Sigmoid colon (tissue), 7 donors: ENCODE measurements at places on chromosomes 7 and 10. TPM values are rescaled to one million over a fixed set of nuclear protein-coding genes. Genes with fewer than 3 reads are reported as not detected.

Gene LIPN
- total RNA-seq: not detected

Gene GHRHR
- total RNA-seq: not detected

Gene MYH16
- not detected for total RNA-seq

Gene FKBP14
- total RNA-seq: 11.1 TPM

Gene FAM20C
- 51.3 TPM for total RNA-seq

Gene RBM20
- 5.8 TPM for total RNA-seq

Gene RNF32
- 0.81 TPM for total RNA-seq

Gene SAP25
- 2.5 TPM for total RNA-seq

Gene TEX47
- not detected for total RNA-seq

DNA sequence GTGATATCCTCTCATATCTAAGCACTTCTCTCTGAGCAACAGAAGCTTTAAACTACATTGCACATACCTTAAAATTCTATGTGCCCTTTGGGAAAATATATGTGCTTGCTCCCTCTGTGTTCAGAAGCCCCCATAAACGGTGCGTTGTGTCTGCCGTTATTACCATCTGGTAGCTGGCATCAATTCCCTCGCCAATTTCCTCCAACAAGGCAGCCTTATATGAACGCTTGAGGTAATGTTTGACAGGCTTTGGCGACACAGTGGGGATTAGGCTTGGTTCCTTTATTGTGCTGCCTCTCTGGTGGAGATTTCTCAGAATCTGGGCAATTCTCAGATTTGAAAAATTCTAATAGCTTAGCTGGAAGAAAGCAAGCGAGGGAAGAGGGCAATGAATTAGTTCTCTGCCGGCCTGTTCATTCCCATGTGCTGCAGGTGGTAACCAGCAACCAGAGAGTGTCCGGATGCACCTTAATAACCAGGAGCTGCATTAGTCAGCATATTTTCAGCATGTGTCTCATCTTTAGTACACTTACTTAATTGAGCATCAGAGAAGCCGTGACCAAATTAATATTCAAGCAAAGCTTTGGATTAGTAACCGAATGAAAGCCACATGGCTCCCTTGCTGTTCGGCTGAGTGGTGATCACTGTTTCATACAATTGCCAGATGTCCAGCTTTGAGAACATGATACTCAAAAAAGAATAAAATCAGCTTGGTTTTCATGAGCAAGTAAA lies 7.3 kb upstream of the PPP1R17 start:
- DNase-seq: no peak

- DNase-seq: no peak
Measured at GRCh38 chr7:374706-375311, 84.8 kb downstream of the FOXL3 start.

- DNase-seq: no peak
Measured at GRCh38 chr7:120695848-120696247, 162.1 kb downstream of the TSPAN12 start.

- DNase-seq: no peak
Measured at GRCh38 chr10:71431239-71432100, 34.8 kb downstream of the CDH23 start.

GRCh38 chr10:127123626-127124025 lies 72.8 kb downstream of the INSYN2A start:
- DNase-seq: no peak

DNA sequence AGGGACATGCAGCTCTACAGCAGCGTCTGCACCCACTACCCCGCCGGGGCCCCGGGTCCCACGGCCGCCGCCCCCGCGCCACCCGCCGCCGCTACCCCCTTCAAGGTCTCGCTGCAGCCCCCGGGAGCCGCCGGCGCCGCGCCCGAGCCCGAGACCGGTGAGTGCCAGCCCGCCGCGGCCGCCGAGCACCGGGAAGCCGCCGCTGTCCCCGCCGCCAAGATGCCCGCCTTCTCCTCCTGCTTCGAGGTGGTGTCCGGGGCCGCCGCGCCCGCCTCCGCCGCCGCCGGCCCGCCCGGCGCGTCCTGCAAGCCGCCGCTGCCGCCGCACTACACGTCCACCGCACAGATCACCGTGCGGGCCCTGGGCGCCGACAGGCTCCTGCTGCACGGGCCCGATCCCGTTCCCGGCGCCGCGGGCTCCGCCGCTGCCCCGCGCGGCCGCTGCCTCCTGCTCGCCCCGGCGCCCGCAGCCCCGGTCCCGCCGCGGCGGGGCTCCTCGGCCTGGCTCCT lies 631 bp downstream of the OTUD1 start:
- peak; percentile 66 for DNase-seq

GRCh38 chr10:1061930-1062774 lies 6.0 kb downstream of the WDR37 start:
- no peak for DNase-seq

DNA sequence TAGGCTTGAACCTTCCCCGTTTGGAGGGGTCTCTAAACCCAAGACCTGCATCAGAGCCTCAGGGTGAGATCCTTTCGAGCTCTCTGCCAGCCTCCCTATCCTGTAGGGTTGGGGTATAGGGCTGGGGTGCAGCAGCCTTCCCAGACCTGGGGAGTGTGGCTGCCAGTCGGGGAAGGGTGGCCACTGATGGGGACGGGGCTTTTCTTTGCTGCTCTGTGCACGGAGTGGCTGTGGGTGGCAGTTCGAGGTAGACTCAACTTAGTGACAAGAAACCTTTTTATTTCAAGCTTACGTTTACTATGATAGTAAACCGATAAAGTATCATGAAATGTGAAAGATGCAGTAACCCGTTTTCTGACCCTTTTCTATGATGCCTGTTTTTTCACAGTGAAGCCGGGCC lies 13.0 kb downstream of the ZNF316 start:
- peak; percentile 46 for DNase-seq

DNA sequence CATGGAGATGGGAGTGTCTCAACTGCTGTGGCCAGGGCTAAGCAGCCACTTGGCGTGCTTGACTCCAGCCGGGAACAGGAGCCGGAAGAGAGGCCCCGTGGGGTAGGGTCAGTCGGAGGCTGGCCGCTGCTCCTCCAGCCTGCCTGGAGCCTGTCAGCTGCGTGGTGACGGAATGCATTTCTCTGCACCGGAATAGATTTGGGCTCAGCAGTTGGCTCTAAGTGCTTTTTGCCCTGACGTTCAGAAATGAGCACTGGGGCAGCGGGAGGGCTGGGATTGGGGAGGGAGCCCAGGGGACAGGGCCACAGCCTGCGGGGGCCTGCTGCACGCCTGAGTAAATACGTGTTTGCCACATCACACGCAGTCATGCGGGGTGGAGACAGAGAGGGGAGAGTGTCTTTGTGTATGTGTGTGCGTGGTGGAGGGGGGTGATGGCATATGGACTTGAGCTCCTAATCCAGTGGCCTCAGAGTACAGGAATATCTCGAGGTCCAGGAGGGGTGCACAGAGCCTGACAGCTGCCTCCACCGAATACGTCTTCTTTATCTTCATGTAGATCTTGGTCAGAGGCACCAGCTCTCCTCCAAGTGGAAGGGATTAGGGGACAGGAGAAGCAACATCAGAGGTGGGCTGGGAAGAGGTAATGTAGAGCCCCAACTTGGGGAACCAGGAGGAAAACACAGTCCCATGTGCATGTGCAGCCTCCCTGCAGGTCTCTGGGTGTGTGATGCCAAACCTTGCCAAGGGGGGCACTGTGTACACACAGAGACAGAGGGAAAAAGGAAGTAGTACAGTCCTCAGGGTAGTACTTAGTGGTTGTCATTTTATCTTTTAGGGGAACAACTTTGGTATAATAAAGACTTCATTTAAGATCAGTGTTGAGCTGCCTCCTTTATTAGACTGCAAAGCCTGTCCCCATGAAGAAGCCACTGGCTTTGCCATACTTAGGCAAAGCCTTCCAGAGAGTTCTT lies 151.4 kb downstream of the CDH23 start:
- DNase-seq: no peak

DNA sequence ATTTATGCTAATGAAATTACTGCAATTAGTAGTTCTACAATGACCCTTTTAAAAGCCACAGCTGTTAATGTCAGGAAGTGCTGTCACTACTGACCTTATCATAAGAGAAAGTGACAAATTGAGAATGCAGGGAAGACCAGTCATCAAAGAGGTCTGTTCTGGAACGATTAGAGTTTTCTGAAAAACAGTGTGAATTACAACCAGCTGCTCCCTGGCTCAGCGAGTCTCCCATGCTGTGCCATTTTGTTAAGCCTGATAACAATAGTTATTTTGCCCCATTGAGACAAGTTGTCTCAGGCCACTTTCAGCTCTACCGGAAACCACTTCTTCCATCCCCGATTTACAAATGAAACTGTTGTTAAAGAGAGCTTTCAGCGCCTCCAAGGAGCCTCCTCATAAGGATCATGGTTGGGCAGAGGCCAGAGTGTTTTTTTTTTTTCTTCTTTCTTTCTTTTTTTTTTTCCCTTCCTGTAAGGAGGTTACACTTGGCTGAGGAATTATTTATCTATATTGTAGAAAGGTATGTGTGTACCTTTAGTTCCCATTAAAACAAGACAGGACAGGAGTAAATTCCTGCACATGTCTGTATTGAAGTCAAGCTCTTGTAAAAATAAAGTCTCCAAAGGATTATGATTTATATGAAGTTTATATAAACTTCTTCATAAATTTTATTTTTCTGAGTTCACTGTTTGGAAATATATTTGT lies 173.6 kb downstream of the CDCA7L start:
- DNase-seq: no peak

- DNase-seq: no peak
Measured at GRCh38 chr7:48112401-48113165, 23.5 kb downstream of the UPP1 start.

- no peak for DNase-seq
Measured at GRCh38 chr10:13629116-13629515, 42.4 kb downstream of the PRPF18 start.

GRCh38 chr10:109358325-109358724 lies 565.0 kb downstream of the XPNPEP1 start:
- DNase-seq: no peak

- no peak for DNase-seq
Measured at GRCh38 chr7:71886046-71886445, 526.1 kb downstream of the CALN1 start.

DNA sequence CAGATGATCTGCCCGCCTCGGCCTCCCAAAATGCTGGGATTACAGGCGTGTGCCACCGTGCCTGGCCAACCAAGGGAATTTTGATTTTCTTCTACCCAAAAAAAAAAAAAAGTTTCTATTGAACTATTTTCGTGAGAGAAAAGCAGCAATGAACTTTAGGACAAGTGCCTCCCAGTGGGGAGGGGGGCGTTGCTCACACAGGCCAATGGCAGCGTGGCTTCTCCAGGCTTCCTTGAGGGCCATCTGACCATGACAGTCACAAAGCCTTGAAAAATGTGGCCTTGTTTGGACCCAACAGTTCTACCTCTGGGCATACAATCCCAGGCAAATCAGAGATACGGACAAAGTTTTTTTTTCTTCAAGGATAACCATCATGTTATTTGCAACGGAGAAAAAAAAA lies 56.0 kb downstream of the TNRC18 start:
- DNase-seq: peak; percentile 65

DNA sequence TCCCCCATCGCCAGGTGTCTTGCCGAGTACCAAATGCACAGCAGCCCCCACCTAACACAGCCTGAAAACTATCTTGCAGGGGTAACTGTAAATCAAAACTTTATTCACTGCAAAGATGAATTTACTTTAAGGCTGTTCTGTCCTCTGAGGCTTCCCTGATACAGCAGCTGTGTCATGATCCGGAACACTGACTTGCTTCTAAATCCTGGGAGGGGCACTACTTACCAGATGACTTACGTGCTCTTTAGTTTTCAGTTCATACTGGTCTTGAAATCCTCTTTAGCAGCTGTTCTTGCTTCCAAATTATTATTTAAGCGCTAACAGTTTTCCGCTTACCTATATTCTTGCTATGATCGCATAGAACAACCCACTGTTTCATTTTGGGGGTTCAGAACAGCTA lies 4.9 kb downstream of the DYNC1I1 start:
- DNase-seq: no peak

GRCh38 chr7:119988401-119988800 lies 284.6 kb upstream of the KCND2 start:
- no peak for DNase-seq

DNA sequence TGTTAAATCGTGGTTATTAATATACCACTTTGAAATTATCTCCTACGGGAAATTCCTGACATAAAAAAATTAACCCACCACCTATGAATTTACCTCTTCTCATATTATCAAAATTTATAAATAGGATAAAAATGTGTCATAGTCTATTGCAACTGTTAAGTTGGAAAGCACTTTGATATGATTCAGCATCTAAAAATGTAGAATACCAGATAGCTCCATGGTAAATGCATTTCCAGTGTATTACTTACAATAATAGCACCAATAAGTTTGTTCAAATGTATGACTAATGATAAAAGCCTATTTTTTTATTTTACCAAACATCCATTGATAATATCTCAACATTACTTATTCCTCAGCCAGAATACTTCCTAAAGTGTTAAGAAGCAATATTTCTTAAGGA lies 13.6 kb upstream of the KCND2 start:
- DNase-seq: no peak

GRCh38 chr7:70638158-70639107 lies 493.5 kb upstream of the GALNT17 start:
- DNase-seq: no peak

GRCh38 chr7:27606270-27607209 lies 56.1 kb downstream of the HIBADH start:
- DNase-seq: no peak

DNA sequence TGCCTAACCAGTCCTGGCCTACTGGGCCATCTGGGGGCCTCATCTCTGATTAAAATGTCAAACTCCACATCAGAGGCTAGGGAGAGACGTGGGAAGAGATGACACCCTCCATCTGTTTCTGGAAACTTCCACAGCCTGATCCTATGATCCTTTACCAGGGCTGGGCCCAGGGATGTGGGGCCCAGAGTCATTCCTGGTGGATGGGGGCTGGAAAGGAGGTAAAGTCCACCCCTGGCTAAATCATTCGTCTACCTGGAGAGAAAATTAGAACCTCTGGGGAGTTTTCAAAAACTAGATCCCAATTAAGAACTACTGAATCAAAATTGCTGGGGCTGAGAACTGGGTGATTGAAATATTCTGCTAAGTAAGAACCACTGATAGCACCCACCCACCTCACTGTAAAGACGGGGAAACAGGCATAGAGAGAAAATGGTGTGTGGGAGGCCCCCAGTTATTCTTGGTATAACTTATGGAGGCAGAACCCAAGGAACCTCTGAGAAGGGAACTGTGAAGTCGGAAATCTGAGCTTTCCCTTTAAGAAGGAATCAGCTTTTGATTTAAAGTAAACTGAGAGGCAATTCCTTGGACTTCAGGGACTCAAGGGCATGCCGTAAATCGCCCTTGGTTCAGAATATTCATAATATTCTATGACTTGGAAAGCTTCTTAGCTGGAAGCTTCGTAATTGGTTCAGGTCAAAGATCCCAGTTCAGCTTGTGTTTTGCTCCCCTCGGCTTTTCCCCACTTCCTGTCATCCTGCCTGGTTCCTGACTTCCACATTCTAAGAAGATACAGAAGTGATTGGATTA lies 53.1 kb downstream of the PRKAG2 start:
- DNase-seq: no peak

- DNase-seq: no peak
Measured at GRCh38 chr7:130013241-130013640, 37.9 kb downstream of the ZC3HC1 start.

- DNase-seq: no peak
Measured at GRCh38 chr7:140972876-140973829, 41.6 kb downstream of the MRPS33 start.
